ENCODE measurements at places on chromosomes 11 and 22. TPM values are rescaled to one million over a fixed set of nuclear protein-coding genes. Genes with fewer than 3 reads are reported as not detected.

Gene CBLIF
- total RNA-seq = not detected

DNA sequence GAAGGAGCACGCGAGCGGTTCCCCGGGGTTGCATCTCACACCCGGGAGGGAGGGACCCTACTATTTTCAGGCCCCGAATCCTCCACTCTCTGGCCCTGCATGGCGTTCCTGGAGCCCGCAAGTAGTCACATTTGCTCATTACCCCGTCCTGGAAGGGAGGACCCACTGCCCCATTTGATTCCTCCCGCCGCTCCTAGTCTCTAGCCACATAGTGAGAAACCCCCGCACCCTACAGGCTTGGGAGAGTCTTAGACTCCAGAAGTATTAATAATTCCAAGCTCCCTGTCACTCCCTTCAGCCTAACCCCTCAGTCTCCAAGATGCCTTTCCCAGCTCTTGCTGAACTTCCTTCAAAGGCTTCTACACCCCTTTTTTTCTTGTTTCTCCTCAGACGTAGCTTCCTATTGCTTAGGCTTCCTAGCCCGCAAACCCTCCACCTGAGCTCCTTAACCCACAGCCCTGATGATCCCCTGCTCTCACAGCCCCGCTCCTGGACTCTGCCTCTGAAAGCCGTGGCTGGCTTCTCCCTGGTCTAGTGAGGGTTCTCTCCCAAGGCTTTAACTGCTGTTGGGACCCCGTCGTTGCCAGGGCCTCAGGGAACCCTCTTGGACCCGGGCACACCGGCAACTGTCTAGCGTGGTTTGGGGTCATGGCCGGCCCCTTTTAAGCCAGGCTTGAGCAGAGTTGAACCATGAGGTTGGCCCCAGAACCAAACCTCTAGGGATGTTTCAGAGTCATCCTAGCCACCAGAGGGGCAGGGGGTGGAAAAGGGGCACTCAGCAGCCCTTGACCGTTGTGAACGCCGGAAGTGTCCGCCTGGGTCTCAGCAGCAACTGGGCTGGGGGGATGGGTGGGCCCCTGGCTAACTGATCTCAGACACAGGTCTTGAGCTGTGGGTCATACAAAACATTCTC lies 862 bp downstream of the GGA1 start:
- no peak for ATAC-seq

GRCh38 chr11:128045094-128045725 lies 542.1 kb downstream of the ETS1 start:
- ATAC-seq = no peak

DNA sequence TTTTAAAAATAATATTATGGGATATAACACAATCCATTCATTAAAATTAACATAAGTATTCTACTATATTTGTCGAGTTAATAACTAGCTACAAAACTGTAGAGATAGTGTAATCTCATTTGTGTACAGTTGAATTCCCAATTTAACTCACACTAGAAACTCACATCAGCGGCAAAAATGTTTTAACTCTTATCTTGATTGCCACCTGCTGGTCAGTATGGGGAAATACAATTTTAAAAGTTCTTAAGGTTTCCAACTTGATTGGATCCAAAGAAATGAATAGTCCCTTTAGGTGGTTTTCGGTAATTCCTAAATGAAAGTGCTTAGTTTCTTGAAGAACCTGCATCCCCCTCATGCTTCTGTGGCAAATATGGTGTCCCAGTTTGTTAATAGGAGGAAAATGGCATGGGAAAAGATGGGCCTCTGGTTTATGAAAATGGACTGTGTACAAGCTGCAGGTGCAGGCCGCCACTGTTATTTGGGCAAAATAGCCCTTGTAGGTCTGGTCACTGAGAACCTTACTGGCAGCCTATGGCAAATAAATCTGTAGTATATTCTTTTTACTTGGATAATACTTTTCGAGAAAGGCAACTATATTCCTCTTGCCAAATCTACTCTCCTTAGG lies 33.7 kb upstream of the SLC17A6 start:
- no peak for ATAC-seq

DNA sequence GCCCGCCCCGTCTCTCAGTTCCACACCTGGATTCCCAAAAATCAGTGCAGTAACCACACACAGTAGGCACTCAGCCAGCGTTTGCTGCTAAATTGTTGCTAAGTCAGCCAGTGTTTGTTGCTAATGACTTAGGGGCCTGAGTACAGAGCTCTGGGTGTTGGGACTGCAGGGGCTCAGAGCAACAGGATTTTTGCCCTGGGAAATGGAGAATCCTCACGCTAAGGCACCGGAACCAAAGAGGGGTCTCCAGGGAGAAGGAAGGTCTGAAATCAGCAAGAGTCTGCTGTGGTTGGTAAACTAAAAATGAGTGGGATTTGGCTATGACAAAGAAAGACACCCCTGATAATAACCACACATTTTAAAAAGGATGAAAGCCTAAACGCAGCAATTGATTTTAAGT lies 22.7 kb upstream of the ALX4 start:
- ATAC-seq = no peak

GRCh38 chr11:102116453-102117205 lies 6.4 kb downstream of the YAP1 start:
- no peak for ATAC-seq

DNA sequence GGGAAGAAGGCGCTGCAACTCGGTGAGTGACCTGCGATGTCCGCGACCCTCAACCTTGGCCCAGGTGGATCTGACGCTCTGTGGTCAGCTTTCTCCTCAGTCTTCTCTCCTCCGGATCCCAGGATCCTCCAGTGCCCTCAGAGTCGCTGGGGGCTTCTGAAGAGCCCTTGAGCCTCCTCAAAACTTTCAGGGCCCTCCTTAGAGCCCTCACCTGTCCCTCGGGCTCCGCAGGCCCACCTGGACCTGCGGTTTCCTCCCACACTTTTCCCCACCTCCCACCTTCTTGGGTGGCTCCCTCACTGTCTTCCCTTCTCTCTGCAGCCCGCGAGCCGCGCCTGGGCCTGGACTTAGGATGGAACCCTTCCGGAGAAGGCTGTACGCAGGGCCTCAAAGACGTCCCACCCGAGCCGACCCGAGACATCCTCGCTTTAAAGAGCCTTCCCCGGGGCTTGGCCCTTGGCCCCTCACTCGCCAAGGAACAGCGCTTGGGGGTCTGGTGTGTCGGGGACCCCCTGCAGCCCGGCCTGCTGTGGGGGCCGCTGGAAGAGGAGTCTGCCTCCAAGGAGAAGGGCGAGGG lies 335 bp downstream of the ZNF408 start:
- no peak for ATAC-seq

GRCh38 chr11:116517077-116517476 lies 255.7 kb downstream of the BUD13 start:
- no peak for ATAC-seq

DNA sequence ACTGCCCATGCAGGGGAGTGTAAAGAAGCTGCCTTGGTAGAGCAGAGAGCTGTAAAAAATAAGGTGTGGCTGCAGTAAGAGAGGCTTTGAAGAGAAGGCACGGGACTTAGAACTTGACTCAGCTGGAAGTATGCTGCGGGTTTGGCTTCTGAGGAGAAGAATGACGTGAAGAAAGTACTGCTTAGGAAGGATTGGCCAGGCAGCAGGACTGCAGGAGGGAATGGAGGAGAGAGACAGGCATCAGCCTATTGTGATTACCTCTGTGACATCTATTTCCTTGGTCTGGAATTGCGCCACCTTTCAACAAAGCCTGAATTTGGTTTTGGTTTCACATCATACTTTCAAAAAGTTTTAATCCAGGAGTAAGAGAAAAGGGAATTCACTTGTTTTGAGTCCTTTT lies 22.5 kb downstream of the PRRG4 start:
- ATAC-seq = no peak

GRCh38 chr11:33900159-33900840 lies 8.4 kb upstream of the LMO2 start:
- ATAC-seq = no peak

- ATAC-seq = no peak
Measured at GRCh38 chr11:61969391-61969758, 1.9 kb upstream of the FTH1 start.

Gene OR52N4
- total RNA-seq = 0.40 TPM

DNA sequence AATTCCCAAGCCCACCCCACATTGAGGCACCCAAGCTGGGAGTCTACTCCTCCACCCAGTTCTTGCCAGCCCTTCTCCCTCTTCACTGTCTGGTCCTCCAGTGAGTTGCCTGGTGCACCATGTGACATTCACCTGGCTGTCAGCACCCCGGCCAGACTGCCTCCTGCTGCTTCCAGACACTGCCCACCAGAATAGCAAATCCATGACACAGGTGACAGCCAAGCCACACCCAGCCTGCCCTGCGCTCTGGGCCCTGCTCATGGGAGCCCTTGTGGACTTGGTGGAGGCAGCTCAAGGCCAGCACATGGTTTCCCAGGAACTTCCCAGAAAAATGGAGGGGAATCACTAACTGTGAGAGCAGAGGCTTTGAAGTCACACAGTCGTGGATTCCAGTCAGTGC lies 96.3 kb upstream of the CSNK2A3 start:
- no peak for ATAC-seq

DNA sequence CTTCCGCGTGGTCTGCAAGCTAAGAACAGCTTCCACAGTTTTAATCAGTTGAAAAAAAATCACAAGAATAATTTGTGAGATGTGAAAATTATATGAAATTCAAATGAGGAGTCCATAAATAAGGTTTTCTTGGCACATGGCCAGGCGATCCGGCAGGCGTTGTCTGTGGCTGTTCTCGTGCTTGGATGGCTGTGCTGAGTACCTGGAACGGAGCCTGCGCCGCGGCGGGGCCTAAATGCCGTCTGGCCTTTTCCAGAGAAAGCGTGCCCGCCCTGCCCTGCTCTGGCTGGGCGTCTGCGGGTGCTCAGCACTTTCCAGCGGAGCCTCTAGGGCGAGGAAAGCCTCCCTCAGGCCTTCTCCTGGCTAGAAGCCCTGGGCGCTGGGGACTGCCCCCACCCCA lies 41.8 kb downstream of the OSBPL5 start:
- peak; percentile 28 for ATAC-seq

DNA sequence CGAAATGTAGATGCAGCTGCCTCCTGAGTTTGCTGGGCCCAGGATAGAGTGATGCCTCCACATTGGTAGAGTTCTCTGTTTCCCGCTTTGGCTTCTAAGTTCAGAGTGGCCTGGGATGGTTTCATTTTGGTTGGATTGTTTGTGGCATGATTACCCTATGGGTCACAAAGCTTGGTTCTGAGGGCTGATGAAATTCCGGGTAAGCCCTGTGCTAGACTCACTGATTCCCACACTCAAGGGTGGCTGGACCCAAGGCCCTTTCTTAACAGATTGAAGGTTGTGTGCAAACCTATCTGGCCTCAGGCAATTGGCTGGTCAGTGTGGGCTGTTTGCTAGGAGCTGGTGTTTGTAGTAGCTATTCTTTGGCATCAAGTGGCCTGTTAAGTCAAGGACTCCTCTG lies 158.4 kb downstream of the MYO18B start:
- ATAC-seq = no peak

GRCh38 chr11:78187366-78188285 lies 800 bp downstream of the KCTD21 start:
- ATAC-seq = peak; percentile 29

- no peak for ATAC-seq
Measured at GRCh38 chr11:57983191-57983590, 40.5 kb upstream of the OR9Q1 start.

Gene MB
- not detected for total RNA-seq

- ATAC-seq = no peak
Measured at GRCh38 chr11:11580012-11580411, 41.8 kb downstream of the GALNT18 start.

DNA sequence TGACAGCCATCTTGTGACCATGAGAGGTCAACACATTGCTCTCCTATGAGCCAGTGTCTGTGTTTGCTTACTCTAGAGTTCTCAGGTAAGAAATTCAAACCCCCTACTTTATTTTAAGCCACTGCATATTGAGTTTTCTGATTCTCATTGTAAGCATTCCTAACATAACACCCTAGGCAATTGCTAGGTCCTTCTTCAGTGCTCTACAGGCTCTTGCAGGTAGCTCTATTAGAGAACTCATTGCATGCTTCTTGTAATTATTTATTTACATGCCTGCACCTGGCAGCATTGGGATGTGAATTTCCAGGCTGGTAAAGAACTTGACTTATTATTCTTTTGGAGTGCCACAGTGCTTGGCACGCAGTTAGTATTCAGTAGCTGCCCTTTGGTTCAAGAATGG lies 288.8 kb upstream of the SYN3 start:
- ATAC-seq = no peak

DNA sequence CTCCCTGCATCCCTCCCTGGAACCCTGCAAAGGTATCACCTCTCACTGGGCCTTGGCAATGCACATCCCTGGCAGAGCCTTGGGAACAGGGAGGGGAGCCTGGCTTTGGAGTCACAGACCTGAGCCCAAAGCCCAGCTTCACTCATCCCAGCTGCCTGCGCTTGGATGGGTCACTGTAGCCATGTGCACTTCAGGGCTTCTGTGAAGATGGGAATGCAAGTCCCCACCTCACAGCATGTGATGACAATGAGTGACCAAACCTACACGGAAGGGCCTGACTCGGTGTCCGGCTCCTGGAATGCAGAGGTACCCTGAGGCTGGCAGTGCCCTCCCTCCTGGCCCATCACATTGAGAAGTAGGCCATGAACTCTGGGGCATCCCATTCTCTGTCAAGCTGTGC lies 22.8 kb upstream of the BAIAP2L2 start:
- ATAC-seq = no peak

- no peak for ATAC-seq
Measured at GRCh38 chr11:71329165-71329510, 76.8 kb upstream of the SHANK2 start.

All from gastroesophageal sphincter (tissue), 4 donors.